CD8-positive, alpha-beta memory T cell (primary cell): ENCODE measurements at places on chromosomes 13 and 19. TPM values are rescaled to one million over a fixed set of nuclear protein-coding genes. Genes with fewer than 3 reads are reported as not detected.

DNA sequence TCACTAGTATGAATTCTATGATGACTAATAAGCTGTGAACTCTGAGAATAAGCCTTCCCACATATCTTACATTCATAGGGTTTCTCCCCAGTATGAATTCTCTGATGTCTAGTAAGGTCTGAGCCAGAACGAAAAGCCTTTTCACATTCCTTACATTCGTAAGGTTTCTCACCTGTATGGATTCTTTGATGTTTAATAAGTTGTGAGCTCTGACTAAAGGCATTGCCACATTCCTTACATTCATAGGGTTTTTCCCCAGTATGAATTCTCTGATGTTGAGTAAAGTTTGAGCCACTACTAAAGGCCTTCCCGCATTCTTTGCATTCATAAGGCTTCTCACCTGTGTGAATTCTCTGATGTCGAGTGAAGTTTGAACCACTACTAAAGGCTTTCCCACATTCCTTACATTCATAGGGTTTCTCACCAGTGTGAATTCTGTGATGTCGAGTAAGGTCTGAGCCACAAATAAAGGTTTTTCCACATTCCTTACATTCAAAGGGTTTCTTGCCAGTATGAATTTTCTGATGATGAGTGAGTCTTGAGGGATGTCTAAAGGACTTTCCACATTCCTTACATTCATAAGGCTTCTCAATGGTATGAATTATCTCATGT, 30.7 kb upstream of the ZFP82 start:
- no peak for DNase-seq

GRCh38 chr13:30153545-30154426, 153.6 kb downstream of the KATNAL1 start:
- no peak for DNase-seq

Gene APOC1
- 5.7 TPM for total RNA-seq

DNA sequence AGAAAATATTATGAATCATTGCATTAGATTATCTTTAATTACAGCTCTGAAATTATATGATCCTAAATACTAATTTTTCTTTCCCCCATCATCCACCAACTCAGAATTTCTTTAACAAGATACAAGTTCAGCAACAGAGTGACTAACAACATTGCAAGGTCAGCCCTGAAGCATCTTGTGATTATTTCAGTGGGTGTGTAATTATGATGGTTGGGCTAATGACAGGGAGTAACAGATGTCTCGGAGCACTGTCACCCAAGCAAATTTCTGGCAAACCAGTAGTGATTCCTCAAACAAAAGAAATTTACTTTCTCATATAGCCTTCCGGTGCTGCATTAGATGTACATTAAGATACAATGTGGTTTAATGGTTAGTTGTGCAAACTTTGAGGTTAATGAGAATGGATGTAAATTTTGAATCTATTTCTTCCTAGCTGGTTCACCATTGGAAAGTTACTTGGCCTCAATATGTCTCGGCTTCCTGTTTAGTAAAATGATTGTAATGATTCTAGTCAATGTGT, 238.9 kb downstream of the ITGBL1 start:
- no peak for DNase-seq

Gene GJB2
- 27.6 TPM for total RNA-seq

- DNase-seq = no peak
These were observed 641 bp upstream of the GDF15 start for GRCh38 chr19:18385359-18385674.

GRCh38 chr13:21124852-21125251, 51.5 kb downstream of the SKA3 start:
- no peak for DNase-seq

Gene TSPAN16
- not detected for total RNA-seq

Gene PSG6
- not detected for total RNA-seq

DNA sequence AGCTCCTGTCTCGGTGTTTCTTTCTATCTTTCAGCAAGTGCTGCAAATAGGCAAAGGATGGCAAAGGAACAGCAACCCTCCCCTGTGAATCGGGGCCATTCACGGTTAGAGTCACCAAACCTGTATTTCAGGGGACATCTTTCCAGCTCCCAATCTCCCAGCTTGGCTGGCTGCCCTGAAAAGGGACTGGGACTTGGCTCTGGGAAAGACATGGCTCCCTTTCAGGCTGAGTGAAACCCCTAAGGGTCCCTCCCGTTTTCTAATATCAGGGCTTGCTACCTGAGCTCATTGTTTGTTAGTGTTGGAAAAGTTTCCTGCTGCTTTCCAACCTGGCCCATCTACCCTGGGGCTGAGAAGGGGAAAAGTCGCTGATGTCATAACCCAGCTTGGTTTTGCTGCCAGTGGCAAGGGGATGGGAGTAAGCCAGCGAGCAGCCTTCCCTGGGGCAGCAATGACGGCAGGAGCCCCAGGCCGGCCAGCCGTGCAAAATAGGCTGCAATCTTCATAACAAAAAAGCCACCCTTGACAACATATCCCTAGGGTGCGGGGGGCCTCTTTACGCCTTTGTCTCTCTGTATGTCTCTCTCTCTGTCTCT, 29.9 kb downstream of the SERP2 start:
- DNase-seq = no peak

- no peak for DNase-seq
These were observed 2.0 kb downstream of the B3GNT3 start for GRCh38 chr19:17796838-17797423.

Gene TJP3
- total RNA-seq = 1.7 TPM

Gene ZNF121
- total RNA-seq = 90.2 TPM

DNA sequence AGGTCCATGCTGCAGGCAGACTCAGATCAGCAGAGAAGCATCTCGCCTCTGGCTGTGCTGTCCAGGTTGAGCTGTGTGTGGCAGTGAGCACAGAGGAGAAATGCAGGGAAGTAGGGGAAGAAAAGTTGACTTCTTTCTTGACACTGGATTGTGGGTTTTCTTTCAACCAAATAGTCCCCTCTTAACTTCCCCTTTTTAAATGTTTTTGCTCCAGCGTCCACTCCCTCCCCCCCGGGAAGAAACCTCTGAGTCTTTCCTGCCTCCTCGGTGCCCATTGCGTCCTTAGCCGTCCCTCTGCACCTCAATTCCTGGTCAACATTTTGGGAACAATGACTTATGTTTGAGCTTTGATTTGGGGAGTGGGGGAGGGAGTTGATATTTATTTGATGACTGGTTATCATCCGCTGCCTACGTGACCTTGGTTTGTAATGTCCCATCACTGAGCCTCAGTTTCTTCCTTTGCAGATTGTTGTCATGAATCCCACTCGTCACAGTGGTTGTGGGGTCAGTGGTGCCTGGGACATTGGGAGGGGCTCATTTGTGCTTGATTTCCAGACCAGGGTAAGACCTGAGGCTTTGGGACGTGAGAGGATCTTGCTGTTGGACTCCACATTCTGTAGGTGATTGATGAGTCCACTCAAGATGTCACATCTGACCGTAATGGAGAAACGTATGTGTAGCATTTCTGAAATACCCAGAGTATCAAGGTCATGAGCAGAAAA, at the start of gene LILRB2:
Gene LILRB2 (minus strand): TSS at position 104 of the 722 bp plus-strand sequence. CDS start 614 bp downstream, outside the sequence.
- DNase-seq = no peak

DNA sequence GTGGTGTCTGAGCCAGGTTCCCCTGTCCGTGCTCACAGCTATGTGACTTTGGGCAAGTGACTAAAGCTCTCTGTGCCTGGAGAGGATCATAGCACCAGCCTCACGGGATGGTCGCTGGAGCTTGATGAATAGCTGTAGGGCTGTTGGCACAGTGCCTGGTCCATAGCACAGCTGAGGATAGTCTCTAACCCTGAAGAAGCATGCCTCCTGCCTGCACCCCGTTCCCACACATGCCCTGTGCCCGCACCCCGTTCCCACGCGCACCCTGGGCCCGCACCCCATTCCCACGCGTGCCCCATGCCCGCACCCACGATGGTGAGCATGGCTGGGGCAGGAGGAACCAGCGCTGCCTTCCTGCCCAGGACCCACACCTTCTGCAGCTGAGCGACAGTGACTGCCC, 63.7 kb upstream of the F7 start:
- DNase-seq = no peak

DNA sequence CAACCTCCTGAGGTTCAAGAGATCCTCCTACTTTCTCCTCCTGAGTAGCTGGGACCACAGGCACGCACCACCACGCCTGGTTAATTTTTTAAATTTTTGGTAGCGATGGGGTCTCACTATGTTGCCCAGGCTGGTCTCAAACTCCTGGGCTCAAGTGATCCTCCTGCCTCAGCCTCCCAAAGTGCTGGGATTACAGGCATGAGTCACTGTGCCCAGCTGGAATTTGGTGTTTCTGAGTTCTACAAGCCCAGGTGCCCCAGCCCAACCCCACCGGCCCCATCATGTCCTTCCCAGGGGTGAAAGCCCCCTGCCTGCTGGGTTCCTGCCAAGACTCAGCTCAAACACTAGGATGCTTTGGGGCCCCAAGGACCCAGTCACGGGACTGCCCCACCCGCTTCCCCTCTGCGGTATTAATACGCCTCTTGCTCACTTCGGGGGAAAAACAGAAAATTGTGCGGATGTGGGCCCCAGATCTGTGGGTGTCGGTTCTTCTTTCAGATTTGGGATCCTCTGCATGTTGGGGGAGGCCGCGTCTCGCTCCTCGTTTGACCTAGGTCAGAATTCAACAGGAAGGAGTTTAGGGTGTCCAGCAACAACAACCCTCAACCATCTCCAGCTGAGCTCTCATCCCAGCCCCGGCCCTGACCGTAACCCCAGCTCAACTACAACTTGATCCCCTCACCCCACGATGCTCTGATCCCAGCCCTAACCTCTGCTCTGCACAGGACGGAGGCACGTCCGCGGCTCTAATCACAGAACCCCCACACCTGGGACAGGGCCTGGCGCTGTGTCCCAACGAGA, 3.7 kb upstream of the FCER2 start:
- peak; percentile 82 for DNase-seq

Gene SSC5D
- 0.35 TPM for total RNA-seq
